Chondrocyte (in vitro differentiated cells): ENCODE measurements at places on chromosomes 13 and 19. TPM values are rescaled to one million over a fixed set of nuclear protein-coding genes. Genes with fewer than 3 reads are reported as not detected.

The ATP4B gene
- not detected in 3 replicates for total RNA-seq

The CELF5 gene
- 0.22 to 0.31 TPM in 2 of 3 replicates, not detected in the other for total RNA-seq

DNA sequence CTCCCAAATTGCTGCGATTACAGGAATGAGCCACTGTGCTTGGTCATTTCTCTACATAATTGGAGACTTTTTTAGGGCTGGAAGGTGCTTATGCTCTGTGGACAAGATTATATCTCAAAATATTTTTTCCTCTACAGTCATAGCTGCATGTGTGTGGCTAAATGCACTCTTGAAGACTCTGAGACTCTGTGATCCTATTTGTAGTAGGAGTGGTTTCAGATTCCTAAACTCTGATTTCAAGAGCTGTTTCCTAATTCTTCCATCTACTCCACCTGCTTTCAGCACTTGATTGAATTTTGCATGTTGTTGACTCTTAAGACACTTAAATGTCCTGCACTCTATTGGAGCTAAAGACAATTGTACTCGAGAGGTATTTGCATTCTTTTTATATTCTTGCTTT is 78.0 kb downstream of the KLF5 start:
- DNase-seq: no peak

GRCh38 chr19:13053238-13053637 is 49.4 kb downstream of the LYL1 start:
- DNase-seq: no peak

- DNase-seq: no peak
Observed at GRCh38 chr13:27130979-27131623, 40.5 kb downstream of the USP12 start.

DNA sequence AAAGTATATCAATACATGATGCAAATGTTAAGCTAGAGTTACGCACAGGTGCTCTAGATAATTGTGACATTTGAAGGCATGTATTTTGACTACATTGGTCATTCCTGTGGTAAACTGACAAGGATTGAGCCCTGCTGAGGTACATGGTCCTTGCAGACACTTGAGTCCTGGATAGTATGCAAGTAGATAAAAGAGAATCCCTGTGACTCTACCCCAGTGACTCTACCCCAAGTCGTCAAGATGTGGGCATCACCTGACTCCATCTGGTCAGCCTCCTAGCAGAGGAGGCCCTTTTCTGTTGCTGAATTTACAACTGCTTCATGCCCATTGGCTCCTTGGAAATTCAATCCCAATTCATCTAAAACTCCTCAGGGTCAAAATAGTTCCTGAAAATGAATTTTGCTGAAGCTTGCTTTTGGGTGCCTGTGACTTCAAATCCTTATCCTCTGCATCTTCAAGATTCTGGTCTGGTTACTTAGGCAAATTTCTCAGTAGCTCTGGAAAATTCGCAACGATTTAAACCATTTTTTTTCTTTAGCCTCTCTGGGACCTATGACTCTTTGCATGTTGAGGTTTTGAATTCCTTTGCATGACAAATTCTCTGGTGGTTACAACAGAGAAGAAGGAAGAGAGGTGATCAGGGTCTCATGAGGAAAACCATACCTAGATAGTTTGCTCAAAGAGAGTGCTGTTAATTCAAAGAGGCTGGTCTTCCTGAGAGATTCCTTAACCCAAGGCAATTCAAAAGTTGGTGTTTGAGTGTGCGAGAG is 422.1 kb downstream of the FGF9 start:
- DNase-seq: no peak

DNA sequence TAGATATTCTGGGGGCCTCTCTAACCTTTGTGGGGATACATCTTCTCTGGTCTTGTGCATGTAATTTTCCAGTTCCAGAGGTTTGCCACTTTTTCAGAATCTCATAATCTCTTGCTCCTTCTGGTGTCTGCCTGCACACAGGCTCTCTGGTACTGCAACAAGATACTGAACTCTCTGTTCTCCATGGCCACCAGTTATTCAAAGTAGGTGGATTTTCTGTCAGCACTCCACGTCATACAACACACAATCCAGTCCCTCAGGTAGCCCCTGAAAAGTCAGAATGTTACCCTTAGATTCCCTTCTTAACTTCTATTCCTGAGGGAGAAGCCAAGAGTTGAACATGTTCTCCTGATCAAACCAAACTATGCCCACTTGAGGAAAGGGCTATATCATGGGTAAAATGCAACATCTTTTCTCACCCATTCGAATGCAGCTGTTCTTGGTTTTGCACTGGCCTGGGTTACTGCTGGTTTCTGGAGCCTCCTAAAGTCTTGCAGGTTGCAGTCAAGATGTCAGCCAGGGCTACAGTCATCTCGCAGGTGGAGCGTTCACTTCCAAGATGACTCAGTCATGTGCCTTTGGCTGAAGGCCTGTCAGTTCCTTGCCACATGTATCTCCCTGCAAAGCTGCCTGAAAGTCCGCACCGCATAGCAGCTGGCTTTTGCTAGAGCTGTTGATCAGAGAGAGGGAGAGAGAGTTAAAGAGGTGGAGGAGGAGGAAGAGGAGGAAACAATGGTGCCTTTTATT is 57.7 kb upstream of the TUBA3C start:
- no peak for DNase-seq

GRCh38 chr13:21227917-21228316 is 51.5 kb downstream of the MRPL57 start:
- no peak for DNase-seq
